ENCODE measurements at places on chromosomes 7 and 10. TPM values are rescaled to one million over a fixed set of nuclear protein-coding genes. Genes with fewer than 3 reads are reported as not detected.

DNA sequence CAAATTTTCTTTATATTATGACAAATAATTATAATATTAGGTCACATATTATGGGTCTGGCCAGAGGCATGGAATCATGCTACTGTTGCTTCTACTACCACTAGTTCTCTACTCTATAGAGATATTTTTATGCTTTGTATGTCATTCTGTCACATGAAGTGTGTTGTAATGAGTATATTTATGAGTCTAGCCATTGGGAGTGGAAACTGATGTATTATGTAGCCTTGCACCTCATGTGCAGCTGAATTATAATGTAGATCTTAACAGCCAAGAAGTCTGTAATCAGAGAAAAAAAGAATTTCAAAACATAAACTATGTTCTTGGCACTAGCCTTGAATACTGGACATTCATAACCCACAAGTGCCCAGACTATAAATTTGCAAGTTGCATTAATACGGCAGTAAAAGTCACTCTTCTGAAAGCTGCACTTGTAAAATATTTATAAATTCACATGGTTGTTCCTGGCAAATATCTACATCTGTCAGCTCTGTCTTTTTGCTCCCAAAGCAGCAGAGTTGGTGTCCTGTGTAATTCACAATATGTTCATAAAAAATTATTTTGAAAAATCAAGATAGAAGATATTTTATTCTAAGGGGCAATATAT, 48.6 kb upstream of the SKAP2 start:
- H3K4me3 ChIP-seq: no peak overlapping the region
- H3K4me1 ChIP-seq: no peaks in the 10 kb centered on the region
- H3K27ac ChIP-seq: no peak overlapping the region
- no peak for DNase-seq
- H3K36me3 ChIP-seq: no peaks in the 10 kb centered on the region

DNA sequence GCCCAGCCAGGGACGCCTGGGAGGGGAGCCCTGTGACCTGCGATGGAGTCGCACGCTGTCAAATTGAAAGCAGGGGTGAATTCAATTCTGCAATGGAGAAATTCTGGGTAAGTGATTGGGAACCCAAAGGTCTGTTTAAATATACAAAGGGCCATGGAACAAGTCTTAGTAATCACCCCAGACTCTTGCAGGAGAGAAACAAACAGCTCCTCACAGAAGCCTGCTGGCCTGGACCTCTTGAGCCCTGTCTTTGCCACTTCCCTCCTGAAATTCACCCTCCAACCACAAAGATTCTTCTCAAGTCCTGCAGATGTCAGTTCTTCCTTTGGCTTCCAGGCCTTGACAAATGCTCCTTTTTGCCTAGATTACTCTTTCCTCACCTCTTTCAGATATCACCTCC, 97.3 kb downstream of the GLI3 start:
- no peak overlapping the region for H3K4me3 ChIP-seq
- H3K27ac ChIP-seq: no peak overlapping the region
- no peaks in the 10 kb centered on the region for H3K4me1 ChIP-seq
- no peaks in the 10 kb centered on the region for H3K27me3 ChIP-seq

DNA sequence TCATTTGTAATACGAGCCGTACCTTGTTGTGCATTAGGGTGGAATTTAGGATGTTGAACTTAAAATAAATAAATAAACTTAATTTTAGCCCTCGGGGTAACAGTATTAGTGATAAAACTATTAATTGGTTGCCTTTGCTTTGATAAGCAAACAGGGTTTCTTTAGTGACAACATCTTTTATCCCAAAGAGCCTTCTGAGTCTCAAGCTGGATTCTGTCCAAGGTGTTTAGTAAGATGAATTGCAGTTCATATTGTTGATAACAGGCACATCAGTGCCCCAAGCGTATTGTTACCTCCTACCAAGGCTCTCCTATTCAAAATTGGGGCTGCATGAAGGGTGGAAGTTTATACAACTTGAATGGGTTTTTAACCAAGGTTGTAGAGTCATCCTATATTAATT, 144.4 kb upstream of the CELF2 start:
- H3K36me3 ChIP-seq: no peaks in the 10 kb centered on the region
- no peak for DNase-seq
- H3K4me1 ChIP-seq: peaks cover 21% of the 10 kb centered on the region
- H3K27me3 ChIP-seq: no peaks in the 10 kb centered on the region
- no peak overlapping the region for H3K27ac ChIP-seq
- no peak overlapping the region for H3K4me3 ChIP-seq

GRCh38 chr10:126101325-126101724, 205.0 kb downstream of the FANK1 start:
- no peak for DNase-seq
- H3K27ac ChIP-seq: no peak overlapping the region
- H3K36me3 ChIP-seq: no peaks in the 10 kb centered on the region
- no peaks in the 10 kb centered on the region for H3K27me3 ChIP-seq

- DNase-seq: peak; percentile 40
- H3K36me3 ChIP-seq: no peaks in the 10 kb centered on the region
- H3K27me3 ChIP-seq: peaks cover 19% of the 10 kb centered on the region
- H3K4me1 ChIP-seq: peaks cover 14% of the 10 kb centered on the region
Measured at GRCh38 chr10:14299556-14299955, 31.2 kb downstream of the FRMD4A start.

The AKR1C1 gene
- total RNA-seq: 227 TPM
